ENCODE measurements at places on chromosomes 7 and 10. TPM values are rescaled to one million over a fixed set of nuclear protein-coding genes. Genes with fewer than 3 reads are reported as not detected.

DNA sequence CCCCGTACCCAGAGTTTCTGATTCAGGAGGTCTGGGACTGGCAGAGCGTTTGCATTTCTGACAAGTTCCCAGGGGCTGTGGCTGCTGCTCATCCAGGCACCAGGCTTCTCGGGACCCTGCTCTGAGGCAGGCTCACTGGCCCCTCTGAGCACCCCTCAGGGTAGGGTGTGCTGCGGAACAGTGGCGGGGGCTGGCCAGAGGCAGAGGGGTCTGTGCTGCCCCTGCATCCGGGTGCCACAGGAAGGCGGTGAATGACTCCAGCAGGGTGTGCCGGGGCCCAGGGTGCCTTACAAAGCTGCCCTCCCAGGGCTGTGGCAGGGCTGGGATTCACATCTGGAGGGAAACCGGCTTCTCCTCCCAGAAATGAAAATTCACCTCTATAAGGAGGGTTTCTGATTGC, 77.4 kb downstream of the CHST15 start:
- DNase-seq: no peak

AIFM2 gene
- 42.1 TPM for total RNA-seq

GRCh38 chr10:36181426-36182178, 539.5 kb upstream of the FZD8 start:
- no peak for DNase-seq

GRCh38 chr7:69047151-69047754, 551.0 kb upstream of the AUTS2 start:
- DNase-seq: no peak

DNA sequence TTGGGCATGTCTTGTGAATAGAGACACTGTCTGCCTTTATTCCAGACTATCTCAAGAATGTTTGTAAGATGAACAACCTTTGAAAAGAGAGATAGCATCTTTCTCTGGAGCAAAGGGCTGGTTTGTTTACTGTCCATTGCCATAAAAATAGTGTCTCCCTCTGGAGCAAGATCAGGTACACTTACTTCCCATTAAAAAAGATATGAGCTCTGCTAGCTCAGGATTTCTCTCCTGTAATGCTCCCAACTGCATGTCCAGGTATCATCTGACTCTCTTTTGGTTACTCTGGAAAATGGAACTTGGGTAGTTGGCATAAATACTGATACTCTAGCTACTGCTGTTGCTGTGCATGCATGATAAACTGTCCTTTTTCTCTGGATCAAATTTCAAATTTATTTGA, 381.1 kb downstream of the TFEC start:
- no peak for DNase-seq

- no peak for DNase-seq
Measured at GRCh38 chr7:32164341-32164996, 94.3 kb upstream of the PDE1C start.

DNA sequence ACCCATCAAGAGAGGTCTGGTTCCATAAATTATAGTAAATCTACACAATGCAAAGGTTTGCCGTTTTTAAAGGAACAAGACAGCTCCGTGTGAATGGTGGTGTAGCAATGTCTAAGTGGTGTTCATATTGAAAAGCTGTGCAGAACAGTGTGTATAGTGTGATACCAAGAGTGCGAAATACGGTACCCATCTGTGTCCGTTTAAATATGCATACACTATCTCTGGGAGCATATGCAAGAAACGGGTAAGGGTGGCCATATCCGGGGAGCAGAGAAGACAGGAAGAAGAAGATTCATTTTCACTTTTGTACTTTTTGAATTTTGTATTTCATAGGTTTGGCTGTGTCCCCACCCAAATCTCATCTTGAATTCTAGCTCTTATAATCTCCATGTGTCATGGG, 102.0 kb downstream of the CCDC3 start:
- DNase-seq: no peak

DNA sequence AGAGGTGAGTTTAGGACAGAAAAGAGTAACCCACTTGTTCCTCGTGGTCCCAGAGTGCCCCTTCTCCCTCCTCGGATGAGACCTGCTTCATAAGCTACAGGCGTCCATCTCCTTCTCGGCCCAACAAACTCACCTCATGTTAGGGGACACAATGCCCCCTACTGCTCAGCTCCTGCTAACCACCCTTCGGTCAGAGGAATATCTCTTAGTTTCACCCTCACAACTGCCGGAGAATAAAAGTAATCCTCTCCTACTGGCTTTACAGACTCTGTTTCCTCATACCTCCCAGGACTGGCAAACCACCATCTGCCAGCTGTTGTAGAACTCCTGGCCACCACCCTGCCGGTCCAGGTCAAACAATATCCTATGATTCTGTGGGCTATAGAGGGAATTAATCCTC, 3.2 kb downstream of the AKR1B15 start:
- no peak for DNase-seq

THNSL1 gene
- 4.2 TPM for total RNA-seq

DNA sequence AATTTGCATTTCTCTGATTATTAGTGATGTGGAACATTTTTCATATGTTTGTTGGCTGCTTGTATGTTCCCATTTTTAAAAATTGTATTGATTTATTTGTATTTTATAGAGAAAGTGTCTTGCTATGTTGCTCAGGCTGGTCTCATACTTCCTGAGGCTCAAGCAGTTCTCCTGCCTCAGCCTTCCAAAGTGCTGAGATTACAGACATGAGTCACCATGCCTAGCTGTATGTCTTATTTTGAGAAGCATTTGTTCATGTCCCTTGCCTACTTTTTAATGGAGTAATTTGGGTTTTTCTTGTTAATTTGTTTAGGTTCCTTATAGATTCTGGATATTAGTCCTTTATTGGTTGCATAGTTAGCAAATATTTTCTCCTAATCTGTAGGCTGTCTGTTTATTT, 214.2 kb upstream of the KAT6B start:
- DNase-seq: no peak

GRCh38 chr7:70494225-70495032, 637.5 kb upstream of the GALNT17 start:
- no peak for DNase-seq

- no peak for DNase-seq
Measured at GRCh38 chr7:68038621-68039314, 1042.1 kb downstream of the TYW1 start.

GRCh38 chr10:132270721-132271457, 36.9 kb downstream of the STK32C start:
- DNase-seq: no peak

- no peak for DNase-seq
Measured at GRCh38 chr7:135189961-135190360, 19.5 kb upstream of the CYREN start.

NAPEPLD gene
- total RNA-seq: 7.2 TPM

CCDC186 gene
- 23.5 TPM for total RNA-seq

SFMBT2 gene
- 3.5 TPM for total RNA-seq

- DNase-seq: no peak
Measured at GRCh38 chr10:20624642-20625041, 272.5 kb downstream of the NEBL start.

- DNase-seq: no peak
Measured at GRCh38 chr10:23467012-23467411, 28.1 kb downstream of the OTUD1 start.

GJD4 gene
- total RNA-seq: not detected

- no peak for DNase-seq
Measured at GRCh38 chr7:27031289-27032172, 64.3 kb downstream of the HOXA1 start.

- DNase-seq: no peak
Measured at GRCh38 chr10:44116474-44116873, 268.4 kb downstream of the CXCL12 start.

- no peak for DNase-seq
Measured at GRCh38 chr7:116101704-116102103, 71.1 kb upstream of the TFEC start.

DNA sequence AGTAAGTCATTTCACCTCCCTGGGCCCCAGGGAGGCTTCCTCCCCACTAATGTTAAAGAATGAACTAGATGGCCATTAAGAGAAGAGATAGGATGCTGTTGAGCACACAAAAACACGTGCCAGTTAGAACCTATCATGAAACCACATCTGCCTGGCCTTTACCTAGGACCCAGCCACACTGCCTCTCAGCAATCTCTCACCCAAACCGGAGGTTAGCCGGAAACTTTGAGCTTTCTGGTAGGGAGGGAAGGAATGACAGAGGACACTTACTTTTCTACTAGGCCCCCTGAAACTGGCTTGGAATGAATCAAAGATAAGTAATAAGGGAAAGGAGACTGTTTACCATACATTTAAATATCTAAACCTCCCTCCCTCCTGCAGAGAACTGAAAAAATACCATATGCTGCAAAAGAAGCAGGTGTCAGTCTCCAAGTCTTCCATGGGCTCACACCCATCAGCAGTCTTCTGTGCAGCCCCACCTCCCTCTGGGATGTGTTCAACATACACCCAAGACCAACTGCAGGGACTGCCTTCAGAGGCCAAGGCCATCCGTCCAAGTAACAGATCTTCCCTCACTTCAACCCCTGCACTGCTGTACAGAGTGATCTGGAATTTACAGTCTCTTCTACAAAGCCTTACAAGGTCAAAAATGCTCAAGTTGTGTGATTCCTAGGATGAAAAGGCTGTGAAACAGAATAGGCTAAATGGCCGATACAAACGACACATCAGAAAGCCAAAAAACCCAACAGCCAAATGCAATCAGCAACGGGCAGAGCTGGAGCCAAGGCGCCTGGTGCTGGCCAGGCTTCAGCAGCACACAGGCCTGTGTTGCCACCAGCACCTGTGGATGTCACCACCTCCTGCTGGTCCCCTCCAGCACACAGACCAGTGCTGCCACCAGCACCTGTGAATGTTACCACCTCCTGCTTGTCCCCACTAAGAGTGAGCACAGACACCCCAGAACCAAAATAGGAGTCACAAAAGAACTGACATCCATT, 42.4 kb downstream of the SORBS1 start:
- DNase-seq: no peak

GRCh38 chr7:13988731-13989125, 738 bp downstream of the ETV1 start:
- DNase-seq: no peak

GRCh38 chr10:75531571-75532031, 100.2 kb downstream of the LRMDA start:
- no peak for DNase-seq
